Panc1 (cell line): ENCODE measurements at places on chromosomes 3 and 15.

GRCh38 chr15:48592221-48592731 lies 53.2 kb downstream of the FBN1 start:
- DNase-seq = no peak

DNA sequence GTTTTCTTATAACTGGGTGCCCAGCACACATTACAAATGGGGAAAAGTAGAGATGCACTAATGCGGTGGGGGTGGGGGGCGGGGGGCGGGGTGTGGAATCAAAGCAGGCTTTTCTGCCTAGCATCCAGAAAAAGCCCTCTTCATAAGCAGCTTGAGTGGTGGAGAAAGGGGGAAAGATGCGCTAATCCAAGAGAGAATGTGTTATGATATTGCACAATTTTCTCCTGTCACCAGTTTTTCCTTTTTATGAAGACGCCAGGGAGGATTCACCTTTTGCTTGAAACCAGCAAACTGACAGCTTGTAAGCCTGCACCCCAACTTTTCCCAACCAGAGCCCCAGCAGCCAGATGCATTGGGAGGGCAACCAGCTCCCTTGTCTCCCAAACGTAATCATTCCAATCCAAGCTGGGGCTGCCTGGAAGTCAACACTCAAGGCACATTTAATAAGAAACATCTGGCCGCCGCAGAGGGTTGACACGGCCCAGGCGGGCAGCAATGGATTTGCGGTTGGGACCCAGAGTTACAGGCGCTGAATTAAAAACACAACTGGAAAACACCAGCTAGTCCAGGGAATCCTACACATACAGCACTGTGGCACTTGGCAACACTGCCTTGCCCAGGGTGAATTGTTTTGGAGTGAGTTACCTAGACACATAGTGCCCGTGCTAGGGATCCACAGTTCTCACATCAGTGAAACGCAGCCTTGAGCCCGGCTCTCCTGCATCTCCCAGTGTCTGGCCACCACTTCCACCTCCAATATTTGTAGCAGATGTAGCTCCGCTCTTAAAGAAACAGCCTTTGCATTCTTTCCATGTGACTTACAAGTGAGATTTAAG lies 218.5 kb upstream of the PRICKLE2 start:
- no peak for DNase-seq

- no peak for DNase-seq
These were observed 141.3 kb upstream of the UBE2E1 start for GRCh38 chr3:23664459-23664858.

DNA sequence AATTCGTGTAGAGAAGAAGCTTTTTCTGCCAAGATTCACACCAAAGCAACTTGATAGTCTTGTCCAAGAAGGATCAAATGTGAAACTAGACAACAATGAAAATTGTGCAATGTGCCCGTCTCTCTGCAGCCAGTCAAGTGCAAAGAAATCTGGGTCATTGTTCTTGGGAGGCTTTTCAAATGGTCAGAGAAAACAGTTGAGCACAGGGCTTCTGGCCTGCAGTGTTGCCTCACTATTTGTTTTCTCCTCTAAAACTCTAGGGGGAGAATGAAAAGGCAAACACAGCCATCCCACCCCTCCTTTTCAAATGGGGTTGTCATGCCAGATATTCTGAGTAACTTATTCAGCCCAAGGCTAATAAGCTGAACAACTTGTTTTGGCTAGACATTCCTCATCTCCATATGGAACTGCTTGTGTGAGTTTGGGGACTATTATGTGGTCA lies 417.6 kb upstream of the CDIN1 start:
- DNase-seq = no peak

- no peak for DNase-seq
These were observed 76.0 kb upstream of the TSC22D2 start for GRCh38 chr3:150331978-150332568.

- DNase-seq = no peak
These were observed 65.4 kb upstream of the THSD4 start for GRCh38 chr15:71049706-71050422.

DNA sequence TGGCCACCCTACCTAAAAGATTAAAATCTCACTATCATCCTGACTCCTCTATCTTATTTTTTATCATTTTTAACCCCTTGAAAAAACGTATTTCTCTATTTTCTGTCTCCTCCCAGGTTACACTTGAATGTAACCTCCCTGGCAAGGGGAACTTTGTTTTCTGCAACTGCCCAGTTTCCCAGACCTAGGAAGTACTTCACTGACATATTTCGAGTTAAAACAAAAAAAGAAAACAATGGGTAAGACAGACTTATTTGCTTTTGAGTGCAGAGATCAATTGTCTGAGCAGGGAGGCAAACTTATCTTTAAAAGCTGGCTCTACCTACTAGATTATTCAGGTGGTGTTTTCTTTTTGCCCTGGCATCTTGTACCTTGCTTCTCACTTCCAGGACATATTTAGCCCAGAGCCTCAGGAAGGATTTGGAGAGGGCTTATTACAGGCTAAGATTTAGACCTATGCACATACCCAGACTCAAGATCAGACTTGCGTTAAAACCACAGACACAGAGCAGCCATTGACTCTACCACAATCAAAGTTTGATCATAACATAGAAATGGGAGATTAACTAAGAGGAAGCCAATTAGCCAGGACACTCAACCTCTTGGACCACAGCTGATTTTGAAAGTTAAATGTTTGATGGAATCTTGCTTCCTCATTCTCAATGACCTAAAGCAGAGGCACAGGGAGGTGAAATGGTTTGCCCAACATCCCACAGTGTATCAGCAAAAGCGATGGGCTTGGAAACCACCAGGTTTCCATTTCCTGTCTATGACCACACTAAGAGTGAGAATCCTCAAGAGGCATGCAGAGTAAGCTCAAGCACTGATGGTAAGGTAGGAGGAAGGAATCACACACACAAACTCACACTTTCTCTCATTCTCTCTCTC lies 169.5 kb upstream of the THBS1 start:
- DNase-seq = no peak

- DNase-seq = no peak
These were observed 28.9 kb downstream of the TLNRD1 start for GRCh38 chr15:81029414-81030300.

GRCh38 chr15:68227643-68228142 lies 1.8 kb downstream of the CLN6 start:
- no peak for DNase-seq

DNA sequence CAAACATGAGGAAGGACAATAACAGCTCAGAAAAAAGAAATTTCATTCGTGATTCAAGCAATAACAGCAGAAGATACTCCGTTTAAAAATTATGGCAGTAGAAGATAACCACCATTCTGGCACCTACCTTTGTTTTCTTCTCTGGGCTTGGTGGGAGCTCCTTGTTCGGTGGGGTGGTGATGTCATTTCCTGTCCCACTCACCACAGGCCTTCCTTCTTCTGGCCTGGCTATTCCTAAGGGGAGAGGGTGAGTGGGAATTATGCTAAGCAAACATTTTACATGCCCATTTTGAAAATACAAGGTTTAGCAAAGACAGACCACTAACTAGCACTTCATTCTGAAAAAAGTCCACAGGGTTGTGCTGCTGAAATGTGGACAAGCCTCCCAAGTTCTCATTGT lies 74.4 kb downstream of the DHX30 start:
- no peak for DNase-seq

DNA sequence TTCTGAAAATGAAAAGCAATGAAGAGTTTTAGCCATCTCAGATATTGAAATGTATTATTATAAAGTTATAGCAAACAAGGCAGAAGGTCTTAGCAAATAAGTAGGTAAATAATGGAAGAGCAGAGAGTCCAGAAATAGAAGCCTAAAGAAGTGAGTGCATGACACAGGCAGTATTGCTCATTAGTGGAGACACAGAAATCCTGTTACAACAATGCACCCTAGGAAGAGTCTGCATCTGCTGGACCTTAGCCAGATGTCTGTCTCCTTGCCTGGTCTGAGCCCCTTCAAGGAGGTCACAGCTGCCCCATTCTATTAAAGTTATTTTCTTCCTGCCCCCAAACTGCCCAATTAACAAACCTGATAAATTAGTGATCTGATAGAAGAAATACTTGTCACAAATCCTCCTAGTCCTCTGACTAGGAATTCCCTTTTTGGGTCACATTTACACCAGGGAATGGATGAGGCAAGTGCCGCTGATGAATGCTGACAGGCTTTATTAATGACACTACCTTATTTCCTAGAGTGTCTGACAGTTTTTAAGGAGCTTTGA lies 51.9 kb downstream of the HOMER2 start:
- DNase-seq = no peak

GRCh38 chr3:32797776-32798175 lies 20.0 kb upstream of the TRIM71 start:
- no peak for DNase-seq

- no peak for DNase-seq
These were observed at the start of gene CFAP100 for GRCh38 chr3:126394179-126394976. Gene CFAP100, plus strand, starts transcription at chr3:126394909. Its CDS starts 1,092 bp downstream, at chr3:126396001.

DNA sequence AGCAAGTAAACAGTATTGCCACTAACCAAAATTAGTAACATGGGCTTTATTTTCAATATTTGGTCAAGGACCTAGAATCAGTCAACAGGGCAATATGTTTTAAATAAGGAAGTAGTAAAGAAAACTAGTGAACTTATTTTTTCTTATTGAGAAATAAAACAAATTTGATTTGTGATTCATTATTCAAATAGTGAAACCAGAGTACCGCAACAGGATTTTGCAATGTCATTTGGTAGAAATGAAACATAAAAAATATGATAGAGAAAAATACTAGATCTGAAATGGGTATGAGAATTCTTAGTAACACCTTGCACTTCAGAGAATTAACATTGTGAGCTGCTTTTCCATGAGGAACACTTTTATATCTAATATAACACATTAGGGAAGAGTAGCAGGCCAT lies 291.8 kb upstream of the GBE1 start:
- no peak for DNase-seq

DNA sequence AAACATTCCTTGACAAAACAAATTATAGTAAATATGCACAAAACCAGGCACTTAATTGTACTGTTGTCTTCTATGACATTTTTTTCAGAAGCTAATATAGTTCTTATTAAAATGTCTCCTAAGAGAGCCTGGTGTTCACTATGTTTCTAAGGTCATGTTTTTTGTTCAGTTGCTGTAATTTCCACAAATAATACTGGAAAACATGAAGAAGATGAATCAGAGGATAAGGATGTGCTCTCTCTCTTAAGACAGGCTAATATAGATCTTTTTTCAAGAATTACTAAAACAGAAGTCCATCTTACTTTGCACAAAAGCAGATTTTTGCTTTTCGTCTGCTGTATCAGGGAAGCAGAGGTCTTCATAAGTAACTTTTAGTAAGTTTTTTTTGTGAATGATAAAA lies 823.0 kb upstream of the NECTIN3 start:
- no peak for DNase-seq

DNA sequence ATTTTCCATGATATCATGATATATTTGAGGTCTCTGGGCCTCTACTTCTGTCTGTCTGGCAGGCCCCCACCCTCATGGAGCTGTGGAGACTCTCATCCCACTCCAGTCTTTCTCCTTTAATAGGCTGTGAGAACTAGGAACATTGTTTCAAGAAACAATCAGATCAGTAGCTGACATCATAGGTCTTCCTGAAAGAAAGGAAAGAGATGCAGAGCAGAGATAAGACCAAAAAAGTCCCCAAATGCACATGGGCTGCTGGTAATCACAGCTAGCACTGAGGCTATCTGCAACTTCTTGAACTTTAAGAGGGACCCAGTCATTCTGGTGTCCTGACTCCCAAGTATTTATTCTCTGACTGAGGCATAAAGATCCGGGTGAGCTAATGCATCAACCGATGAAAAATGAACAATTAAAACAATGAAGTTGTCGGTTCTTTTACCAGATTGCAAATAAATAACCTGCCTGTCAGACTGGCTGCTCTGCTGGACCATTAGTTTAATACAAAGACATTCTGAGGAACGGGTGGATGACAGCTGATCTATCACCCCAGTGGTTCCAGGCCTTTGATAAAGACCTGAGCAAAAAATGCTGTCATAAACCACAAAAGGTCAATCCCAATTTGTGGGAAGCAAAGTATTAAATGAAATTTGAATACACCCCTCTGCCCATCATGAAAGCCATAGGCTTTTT lies 780.8 kb upstream of the GOLIM4 start:
- no peak for DNase-seq

DNA sequence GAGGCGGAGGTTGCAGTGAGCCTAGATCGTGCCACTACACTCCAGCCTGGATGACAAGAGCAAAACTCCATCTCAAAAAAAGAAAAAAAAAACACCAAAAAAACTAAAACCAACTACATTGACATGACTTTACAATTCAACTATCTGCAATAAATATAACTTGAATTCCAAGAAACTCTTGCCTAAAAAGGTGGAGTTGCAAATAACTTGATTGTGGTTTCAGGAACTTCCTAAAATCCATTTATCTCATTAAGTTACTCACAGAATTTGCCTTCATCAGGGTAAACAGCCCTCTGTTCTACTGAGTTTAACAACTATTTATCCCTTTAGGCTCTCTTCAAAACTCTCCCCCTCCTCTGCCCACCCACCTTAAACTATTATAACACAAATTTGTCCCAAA lies 2.7 kb upstream of the MAPK6 start:
- no peak for DNase-seq
